ENCODE measurements at places on chromosomes 7 and 10.

DNA sequence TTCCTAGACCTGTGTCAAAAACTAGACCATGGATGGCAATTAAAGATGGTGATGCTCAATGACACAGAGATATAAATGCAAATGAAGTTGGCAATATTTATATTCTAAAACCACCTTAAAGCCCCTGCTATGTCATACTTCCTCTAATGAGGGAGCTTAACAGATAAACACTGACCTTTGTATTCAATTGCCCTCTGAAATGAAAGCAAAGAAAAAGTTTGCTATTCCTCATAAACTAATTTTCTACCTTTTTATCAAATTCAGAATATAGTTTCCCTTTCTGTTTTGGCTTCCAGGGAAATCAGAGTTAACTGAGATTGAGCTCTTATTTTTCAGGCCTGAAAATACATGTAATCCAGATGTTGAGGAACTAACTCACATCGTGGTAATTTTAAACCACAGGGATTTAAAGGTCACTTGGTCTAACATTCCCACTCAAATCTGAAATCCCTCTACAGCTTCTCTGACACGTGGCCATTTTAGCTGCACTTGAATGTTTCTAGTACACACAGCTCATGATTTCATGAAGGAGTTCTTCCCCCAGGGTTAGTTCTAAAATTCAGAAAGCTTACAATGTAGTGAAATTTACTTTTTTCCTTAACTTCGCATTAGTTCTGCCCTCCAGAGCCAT, 37.9 kb upstream of the ABCB5 start:
- DNase-seq = no peak

- no peak for DNase-seq
Measured at GRCh38 chr10:112601214-112602090, 154.4 kb downstream of the VTI1A start.

DNA sequence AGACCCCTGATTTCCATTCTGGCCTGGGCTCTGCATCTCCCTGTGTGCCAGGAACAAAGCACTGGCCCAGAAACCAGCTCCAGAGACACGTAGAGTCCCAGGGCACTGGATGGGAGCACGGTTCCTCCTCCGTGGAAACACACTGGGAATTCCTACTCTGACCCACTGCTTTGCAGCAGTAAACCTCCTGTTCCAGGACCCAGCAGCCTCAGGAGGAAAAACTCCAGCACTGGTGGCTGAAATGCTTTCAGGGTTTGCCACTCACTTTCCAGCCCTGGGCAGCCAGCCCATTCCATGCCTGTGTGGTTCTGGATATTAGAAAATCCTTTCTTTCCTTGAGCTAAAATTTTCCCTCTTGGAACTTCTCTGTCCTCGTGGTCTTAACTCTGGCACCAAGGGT, 58.0 kb downstream of the FAM171A1 start:
- DNase-seq = no peak

DNA sequence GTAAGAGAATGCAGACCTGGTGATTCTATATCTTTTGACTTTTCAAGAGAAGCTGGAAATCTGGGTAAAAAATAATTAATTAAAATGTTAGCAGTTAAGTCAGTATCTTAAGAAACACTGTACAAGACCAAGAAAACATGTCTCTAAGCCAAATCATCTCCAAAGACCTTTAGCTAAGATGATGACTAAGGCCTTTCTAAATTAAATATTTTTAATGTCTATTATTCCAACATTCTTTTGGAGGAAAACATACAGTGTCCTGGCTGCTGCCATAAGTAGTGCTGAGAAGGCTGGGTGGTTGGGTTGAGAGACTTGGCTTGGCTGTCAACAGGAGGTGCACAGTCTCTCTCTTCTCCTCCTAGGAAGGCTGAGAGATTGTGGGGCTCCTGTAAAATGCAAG, 20.3 kb downstream of the STARD3NL start:
- DNase-seq = no peak

GRCh38 chr7:132248841-132249240, 327.4 kb downstream of the PLXNA4 start:
- no peak for DNase-seq

DNA sequence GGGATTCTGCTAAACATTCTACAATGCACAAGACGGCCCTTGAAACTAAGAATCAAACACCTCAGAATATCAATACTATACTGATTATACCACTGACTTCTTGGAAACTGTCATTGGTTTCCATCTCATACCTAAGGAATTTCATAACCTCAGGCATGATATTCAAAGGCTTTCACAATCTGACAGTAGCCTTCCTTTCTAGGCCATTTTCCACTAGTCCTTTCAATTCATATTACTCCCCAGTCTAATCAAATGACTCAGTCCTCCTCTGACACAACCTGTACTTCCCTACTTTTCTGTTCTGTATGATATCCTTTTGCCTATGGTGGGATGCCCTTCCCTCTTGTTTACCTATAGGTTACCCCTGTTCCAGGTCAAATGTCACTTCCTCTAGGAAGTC, 48.3 kb downstream of the CSTF2T start:
- DNase-seq = no peak

DNA sequence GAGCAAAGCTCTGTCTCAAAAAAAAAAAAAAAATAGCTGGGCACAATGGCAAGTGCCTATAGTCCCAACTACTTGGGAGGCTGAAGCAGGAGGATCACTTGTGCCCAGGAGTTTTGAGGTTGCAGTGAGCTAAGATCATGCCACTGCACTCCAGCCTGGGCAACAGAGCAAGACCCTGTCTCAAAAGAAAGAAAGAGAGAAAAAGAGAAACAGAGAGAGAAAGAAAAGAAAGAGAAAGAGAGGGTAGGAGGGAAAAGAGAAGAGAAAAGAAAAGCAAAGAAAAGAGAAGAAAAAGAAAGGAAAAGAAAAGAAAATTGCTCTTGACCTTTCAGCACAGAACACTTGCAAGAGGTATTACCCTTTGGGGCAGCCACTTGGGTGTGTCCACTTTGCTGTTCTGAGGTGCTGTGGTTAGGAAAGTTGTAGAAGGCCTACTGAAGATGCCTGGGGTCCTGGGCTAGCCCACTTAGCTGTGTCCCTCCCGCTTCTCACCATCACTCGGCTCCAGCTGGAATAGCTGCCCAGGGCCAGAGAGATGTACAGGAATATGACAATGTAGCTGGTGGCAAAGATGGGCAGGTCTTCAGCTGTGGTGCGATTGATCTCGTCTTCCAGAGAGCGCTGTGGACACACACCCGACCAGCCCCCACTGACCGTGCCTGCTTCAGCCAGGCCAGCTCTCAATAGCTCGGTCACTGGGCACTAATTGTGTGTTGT, 5.6 kb downstream of the NPC1L1 start:
- no peak for DNase-seq

GRCh38 chr7:73978661-73979563, 49.1 kb upstream of the ELN start:
- DNase-seq = no peak

DNA sequence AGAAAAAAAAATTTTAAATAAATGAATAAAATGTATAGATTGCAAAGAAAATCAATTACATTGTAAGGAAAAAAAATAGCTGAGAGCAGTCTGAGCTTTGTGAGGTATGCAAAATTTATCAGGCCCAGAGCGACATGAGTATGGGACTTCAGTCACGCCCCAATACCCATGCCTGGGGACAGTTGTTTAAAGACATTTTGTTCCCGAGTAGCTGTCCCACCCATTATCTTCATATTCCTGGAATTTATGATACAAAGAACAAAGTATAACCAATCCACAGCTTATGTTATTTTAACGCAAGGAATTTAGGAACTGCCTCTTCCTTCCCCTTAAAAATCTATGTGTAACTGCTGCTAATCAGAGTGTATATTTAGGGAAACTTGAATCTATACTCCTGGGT, 1.6 kb upstream of the PON2 start:
- DNase-seq = no peak

DNA sequence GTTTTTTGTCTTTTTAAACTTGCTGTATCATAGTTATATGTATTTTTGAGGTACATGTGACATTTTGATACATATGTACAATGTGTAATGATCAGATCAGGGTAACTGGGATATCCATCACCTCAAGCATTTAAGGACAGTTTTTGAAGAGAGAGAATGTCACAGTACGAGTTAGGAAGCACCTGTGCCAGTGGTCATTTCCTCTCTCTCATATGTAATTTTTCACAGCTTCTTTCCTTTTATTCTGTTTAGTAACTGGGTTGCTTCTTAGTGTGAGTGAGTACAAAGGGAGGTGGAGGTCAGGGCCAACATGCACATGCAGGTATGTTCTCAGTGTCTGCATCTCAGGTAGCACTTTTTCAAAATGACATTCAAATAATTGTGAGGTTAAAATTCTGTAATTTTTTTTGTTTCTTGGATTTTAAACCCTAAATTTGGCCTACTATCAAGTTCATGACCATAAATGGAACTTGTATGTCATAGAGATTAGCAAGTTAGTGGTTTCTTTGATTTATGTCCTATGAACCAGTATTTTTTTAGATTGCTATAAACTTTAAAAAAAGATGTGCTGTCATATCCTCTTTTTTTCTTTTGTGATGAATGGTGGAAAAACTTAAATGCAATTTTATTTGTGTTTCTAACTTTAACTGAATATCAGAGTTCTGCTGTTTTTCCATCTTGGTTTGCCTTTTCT, 42.7 kb downstream of the SNX10 start:
- no peak for DNase-seq

GRCh38 chr10:93465806-93466675, 16.1 kb downstream of the MYOF start:
- DNase-seq = no peak
